ENCODE measurements at places on chromosomes 12 and 14.

GRCh38 chr12:64894827-64895475, 70.5 kb downstream of the TBC1D30 start:
- DNase-seq = no peak

DNA sequence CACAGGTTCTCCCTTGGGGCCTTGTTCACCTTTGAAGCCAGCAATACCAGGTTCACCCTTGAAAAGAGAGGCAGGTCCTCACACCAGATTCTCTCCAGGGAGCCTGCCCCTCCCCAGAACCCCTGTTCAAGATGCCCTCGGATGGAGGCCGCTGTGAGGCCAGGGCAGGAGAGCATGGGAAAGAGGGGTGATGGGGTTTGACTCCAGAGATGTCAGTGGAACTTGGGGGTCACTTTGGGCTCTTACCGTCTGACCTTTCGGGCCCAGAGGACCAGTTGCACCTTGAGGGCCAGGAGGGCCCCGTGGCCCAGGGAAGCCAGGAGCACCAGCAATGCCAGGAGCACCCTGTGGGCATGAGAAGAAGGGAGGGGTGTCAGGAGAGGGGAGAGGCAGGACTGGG, 17.4 kb downstream of the COL2A1 start:
- no peak for DNase-seq

- no peak for DNase-seq
Measured at GRCh38 chr12:24270965-24271364, 321.5 kb upstream of the SOX5 start.

DNA sequence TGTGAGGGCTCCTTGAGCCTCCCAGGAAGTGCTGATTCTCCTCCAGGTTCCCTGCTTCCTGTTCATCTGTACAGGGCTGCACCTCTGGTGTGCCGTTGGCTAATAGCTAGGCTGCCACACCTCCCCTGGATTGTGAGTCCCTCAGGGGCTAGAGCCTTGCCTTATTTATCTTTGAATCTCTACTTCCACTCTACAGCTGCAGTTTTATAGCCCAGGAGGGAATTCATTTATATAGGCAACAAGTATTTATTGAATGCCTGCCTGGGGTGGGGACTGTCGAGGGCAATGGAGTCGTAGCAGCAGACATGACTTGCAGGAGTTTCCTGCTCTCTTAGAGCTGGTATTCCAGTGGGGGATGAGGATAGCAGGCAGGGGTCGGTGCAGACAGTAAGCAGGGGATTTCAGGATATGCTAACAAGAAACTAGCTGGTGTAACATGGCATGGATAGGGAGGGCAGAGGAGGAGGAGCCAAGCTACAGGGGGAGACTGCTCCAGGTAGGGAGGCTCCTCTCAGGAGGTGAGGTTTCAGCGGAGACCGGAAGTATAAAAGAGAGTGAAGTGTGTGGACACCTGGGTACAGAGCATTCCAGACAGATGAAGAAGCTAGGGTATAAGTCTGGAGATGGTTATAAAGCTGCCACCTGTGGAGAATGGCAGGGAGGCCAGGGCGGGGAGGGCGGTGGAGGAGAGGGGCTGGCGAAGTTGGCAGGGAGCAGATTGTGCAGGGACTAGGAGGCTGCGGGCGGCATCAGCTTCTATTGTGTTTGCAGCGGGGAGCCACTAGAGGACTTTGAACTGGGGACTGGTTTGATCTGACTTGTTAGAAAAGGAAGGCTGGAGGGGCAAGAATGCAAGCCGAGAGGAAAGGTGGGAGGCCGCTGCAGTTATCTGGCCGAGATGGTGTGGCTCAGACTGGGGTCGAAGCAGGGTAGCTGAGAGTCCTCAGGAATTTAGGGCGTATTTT, 17.2 kb downstream of the USP30 start:
- no peak for DNase-seq

- DNase-seq = no peak
Measured at GRCh38 chr14:89402363-89402762, 14.7 kb downstream of the FOXN3 start.

DNA sequence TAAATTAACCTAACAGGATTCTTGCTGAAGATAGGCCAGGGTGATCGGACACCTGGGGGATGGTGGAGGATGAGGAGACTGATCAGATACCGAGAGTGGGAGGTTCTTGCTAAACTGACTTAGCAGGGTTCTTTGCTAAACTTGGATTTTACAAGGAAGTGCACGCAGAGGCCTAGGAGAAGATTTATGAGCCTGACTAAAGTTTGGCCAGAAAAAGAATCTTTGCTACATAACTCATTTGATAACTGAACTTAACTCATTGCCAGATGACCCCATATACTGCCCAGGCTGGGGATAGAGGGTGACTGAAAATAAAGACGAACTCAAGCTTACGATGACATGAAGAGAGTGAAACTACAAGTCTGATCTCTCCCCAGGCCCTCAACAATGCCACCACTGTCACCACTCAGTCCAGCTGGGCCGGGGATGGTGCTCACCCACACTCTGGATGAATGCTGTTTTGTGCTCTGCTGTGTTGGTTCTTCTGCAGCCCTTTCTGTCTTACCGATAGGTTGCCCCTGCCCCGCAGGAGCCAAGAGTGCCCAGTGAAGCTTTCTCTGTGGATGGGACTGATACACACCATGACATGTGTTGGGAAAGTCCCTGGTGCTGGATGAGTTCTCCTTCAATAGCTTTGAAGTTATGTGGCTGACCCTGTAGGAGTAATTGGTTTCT, 29.0 kb downstream of the PPFIBP1 start:
- no peak for DNase-seq

- no peak for DNase-seq
Measured at GRCh38 chr14:104877806-104878550, 12.9 kb downstream of the CEP170B start.

GRCh38 chr12:129873111-129873832, 30.6 kb downstream of the TMEM132D start:
- no peak for DNase-seq

DNA sequence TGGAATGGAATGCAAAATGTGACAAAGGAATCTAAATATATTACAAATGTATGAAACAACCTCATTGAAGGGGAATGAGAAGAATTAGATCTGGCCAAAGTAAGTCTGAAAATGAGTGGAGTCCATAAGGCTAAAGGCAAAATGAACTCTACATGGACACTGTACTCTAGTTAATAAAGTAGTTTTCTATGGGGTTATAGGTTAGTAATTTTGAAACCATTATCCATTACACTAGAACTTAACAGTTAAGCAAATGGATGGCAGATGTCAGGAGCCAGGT, 222.1 kb downstream of the NUAK1 start:
- no peak for DNase-seq

GRCh38 chr14:23450379-23450778, 14.9 kb upstream of the MYH7 start:
- no peak for DNase-seq

- no peak for DNase-seq
Measured at GRCh38 chr12:85188619-85189018, 91.4 kb upstream of the ALX1 start.

GRCh38 chr12:92338671-92339070, 193.0 kb upstream of the BTG1 start:
- no peak for DNase-seq

- DNase-seq = no peak
Measured at GRCh38 chr14:88196925-88197324, 126.1 kb downstream of the KCNK10 start.
